Stimulated activated CD4-positive, alpha-beta T cell treated with anti-CD3 and anti-CD28 coated beads, Interleukin-12 subunit alpha, Interleukin-12 subunit beta, amount 100 ng/mL, for 4 hours (primary cell): ENCODE measurements at places on chromosomes 2 and 18.

- peak; percentile 46 for DNase-seq
These were observed at the start of gene TMEM237 for GRCh38 chr2:201643216-201643890. TSS of gene TMEM237 (minus strand) at chr2:201643503. CDS start at chr2:201643400, 103 bp downstream.

DNA sequence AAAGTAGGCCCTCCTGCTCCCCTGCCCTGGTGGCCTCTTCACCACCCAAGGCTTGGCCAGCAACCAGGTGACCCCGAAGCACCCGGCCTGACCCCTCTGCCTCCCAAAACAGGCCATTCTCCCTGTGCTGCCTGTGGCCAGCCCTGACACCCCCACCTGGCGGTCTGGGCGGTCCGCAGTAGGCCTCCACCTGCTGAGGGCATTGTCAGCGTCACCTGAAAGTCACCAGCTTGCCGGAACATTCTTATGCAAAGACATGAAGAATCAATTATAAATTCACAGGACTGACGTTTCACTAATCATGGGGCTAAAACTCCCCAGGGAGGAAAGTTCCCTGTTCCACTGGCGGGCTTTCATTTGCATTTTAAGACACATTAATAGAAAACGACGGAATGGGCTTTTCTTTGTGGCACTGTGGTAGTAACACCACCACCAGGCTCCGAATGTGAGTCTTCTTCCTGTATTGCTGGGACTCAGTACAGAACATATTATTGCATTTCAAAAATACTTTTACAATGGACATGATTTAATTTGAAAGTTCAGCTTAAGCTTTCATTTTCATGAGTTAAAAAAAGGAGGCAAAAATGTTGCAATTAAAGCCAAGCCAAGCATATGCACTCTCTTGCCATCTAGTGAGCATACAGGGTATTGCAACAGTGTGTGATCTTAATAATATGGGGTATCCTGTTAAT, 57.4 kb downstream of the ADI1 start:
- DNase-seq = no peak

GRCh38 chr18:33699372-33699771, 121.4 kb downstream of the ASXL3 start:
- no peak for DNase-seq

DNA sequence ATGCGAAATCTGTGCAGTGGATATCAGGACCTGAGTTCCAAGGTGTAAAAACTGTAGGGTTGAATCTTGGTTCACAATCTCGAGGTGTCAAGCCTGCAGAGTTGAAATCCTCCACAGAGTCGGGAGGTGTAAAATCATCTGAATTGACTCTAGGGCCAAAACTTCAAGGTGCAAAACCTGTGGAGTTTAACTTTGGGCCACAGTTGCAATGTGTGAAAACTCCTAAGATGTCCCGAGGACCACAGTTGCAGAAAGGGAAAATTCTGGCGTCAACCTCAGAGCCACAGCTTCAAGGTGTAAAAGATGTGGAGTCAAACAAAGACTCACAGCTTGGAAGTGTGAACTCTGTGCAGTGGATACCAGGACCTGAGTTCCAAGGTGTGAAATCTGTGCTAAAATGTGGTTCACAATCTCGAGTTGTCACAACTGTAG, 9.8 kb upstream of the ZNF512 start:
- no peak for DNase-seq

DNA sequence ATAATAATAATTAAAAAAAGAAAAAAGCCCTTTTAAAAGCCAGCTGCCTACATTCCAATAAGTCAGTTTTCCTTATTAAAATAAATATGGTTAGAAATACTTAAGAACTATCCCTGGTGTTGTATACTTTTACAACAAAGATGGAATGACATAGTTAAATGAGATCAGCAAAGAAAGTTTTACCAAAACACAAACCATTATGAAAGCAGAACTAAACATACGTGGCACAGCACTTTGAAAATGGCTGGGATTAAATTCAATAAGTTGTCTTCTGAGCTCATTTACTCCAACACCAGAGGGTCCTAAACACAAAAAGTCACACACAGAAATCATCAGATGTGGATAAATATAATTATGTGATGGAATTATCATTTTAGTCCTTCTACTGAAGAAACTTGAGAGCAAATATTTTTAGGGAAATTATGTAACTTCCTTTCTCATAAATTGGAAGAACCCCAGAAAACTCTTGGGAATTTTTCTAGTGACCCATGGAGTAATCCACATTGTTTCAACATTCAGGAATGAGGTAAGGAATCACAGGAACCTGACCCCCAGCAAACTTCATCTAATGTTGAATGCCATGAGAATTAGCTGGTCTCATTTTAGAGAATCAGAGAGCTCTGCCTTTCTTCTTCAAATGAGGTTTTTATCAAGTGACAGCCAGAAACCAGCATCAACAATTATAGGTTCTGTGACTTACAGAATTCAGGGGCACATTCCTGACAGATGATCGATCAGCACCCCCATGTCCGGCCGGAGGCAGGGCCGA, 11.5 kb upstream of the TMEM237 start:
- DNase-seq = no peak

DNA sequence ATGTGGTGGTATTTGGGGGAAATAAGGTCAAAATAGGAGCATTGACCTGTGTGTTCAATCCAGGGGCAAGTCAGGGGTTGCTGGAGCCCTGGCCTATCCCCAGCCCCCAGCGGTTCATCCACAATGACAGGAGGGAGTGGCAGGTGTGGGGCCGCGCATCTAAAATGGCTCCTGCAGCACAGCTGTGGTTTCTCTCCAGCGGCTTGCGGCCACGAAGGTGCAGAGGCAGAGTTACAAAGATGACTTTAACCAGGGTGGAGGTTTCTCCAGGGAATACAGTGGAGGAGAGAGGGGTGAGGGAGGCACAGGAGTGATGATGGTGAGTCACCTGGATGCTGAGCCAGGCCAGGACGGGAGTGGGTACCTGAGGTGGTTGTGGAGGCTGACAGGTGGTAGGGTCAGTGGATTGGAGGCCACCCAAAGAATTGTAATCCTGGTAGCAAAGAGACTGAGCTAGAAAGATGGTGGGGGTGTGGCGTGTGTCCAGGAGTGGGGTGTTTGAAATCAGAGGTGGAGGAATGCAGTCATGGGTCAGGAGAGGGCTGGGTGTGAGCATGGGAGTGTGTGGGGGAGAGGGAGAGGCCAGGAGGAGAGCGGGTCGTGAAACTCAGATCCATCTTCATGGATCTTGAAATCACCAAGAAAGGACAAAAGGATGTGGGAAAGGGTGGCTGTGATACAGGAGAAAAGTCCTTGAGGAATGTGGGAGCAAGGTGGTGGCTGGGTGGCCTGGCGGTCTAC, 83.2 kb downstream of the CTIF start:
- DNase-seq = no peak

GRCh38 chr2:52859065-52859464, 908.5 kb upstream of the CHAC2 start:
- DNase-seq = no peak
